ENCODE measurements at places on chromosomes 12 and 14.

DNA sequence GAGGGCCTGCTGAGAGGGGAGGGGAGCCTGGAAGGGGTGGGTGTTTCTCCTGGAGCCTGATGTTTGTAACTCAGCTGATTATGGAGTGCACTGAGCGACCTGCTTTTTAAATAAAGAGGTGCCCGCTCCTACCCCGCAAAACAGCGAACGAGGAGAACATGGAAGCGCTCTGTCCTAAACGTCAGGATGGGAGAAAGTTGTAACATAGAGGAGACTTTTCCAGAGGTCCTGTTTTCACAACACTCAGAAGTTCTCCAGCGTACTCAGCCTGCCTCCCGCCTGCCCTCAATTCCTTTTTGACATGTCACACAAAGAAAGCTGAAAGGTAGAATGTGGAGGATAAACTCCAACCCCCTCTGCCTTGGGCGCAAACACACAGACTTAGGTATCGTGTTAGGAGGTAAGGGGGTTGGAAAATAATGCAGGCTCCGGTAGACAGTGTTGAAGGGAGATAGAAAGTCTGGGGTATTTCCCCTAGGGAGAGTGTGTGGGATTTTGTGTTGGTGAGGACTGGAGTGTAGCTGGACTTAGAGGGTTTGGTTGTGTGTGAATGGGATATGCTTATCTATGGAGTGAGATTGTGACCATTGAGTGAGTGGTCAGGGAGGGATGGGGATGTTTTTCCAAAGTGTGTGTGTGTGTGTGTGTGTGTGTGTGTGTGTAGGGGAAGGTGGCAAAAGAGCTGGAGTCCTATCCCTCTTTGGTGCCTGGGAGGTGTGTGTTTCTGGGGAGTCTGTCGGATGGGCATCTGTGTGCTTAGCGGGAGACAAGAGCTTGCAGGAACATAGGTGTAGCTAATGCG lies 2.1 kb downstream of the NTF3 start:
- no peak for DNase-seq

DNA sequence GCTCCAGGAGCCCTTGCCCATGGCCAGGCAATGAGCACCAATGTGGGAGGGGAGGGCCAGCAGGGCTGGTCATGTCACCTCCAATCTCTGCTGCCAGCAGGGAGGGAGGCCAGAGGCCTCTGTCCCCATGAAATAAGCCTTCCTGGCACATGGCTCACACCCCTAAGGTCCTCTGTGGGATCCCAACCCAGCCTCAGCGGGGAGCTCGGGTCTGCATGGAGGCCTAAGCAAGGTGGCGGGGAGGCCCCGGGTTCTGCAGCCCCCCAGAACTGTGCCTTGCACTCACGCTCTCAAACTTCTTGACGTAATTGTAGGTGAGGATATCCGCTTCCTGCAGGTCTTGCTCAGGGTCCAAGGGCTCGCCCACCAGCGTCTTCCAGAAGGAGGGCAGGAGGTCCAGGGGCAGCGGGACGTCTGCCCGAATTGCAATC lies 41.7 kb downstream of the TRAFD1 start:
- DNase-seq, result no peak

DNA sequence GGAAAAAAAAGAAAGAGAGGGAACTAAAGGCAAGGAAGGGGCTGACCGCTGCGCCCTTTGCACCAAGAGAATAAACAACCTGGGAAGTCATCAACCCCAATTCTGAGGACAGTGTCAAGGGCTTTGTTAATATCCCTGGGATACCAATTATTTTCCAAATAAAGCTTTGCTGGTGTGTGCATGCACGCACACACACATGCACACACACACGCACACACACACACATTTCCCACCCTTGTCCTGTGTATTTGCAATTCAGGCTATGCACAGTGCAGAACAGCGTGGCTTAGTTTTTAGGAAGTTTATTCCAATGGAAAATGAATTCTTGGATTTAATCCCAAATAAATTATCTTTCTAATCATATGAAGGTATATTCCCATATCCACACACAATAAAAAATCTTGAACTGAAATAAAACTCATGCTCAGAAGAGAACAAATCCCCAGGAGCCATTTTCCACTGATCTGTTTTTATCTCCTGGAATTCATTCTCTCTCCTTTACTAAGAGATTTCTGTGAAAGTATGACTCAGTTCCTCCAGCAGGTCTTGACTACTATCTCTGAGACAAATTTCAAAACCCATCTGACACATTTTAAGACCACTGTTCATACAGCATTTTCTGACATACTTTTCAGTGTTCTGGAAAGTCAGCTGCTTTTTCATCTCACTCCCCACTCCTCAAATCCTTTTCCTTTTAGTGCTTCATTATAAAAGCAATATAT lies 334.4 kb upstream of the ATP2B1 start:
- no peak for DNase-seq

- no peak for DNase-seq
These were observed 115.7 kb downstream of the NCOR2 start for GRCh38 chr12:124451637-124452243.

- DNase-seq, result no peak
These were observed 317.5 kb upstream of the KITLG start for GRCh38 chr12:88897723-88898122.

- no peak for DNase-seq
These were observed 65.4 kb downstream of the PTPRB start for GRCh38 chr12:70571705-70572268.

GRCh38 chr14:81427348-81428058 lies 27.4 kb upstream of the STON2 start:
- no peak for DNase-seq

- DNase-seq, result no peak
These were observed 10.0 kb upstream of the PKP2 start for GRCh38 chr12:32906399-32907165.

GRCh38 chr12:4448943-4449850 lies 3.6 kb upstream of the FGF6 start:
- no peak for DNase-seq

DNA sequence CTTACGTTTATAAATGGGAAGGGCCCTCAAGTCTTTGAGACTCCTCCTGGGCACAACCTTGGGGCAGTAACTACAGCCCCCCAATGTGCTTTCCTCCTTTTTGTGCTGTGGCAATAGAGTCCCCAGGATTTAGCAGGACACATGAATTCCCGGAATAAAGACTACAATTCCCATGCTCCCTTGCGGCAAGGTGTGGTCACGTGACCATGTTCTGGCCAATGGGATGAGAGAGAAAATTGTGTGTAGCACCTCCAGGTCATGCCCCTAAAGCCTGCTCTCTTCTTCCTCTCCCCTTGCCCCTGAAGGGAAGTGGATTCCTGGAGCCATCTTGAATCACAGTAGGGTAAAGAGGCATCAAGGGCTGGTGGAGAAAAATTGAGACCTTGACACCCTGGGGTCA lies 295.1 kb upstream of the SFSWAP start:
- no peak for DNase-seq

GRCh38 chr14:93036652-93037345 lies 78.9 kb downstream of the ITPK1 start:
- no peak for DNase-seq

DNA sequence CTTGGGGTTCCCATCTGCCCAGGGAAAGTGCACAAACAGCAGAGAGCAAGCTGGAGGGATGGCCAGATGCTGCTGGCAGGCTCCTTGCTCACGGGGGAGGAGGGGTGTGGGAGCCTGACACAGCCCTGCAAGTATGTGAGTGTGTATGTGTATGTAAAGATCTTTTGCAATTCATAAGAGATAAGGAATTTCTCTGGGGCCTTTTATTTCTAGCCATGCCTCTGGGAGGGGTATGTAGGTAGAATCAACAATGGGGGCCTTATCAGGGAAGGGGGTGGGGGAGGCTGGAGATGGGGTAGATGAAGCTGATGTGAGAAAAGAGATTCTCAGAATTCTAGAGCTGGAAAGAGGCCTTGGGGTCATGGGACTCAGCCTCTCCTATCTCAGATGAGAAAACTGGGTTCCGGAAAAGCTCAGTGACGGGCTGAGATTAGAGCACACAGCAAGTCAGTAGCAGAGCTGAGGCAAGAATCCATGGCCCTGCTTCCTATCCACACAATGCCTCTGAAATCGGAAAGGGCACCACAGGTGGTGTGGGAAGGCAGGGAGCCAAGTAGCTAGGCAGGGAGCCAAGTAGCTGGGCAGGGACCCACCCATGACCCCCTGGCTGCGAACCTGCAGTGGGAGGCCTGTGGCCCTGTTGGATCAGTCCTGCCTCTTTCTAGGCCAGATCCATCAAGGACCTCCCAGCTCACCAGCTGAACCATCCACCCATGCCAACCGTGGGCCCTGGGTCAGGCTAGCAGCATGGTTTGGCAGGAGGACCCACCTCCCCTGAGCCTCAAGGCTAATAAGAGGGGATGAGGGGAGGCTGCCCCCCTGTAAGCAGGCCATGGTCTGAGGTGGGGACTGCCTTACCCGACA lies 54.7 kb downstream of the PLEKHG3 start:
- DNase-seq, result peak; percentile 99

DNA sequence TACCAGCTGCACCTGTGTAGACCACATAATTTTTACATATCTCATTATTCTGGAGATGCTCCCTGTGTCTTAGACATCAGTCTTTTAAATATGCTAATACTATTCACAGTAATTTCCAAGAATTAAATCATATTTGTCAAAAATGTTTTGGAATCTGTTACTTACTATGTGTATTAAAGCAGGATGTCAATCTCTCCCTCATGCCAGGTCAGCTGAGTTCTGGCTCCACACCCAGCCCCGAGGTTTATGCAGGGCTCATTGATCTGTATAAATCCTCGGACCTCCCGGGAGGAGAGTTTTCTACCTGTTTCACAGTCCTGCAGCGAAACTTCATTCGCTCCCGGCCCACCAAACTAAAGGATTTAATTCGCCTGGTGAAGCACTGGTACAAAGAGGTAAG lies 27.9 kb downstream of the OAS2 start:
- DNase-seq, result no peak

DNA sequence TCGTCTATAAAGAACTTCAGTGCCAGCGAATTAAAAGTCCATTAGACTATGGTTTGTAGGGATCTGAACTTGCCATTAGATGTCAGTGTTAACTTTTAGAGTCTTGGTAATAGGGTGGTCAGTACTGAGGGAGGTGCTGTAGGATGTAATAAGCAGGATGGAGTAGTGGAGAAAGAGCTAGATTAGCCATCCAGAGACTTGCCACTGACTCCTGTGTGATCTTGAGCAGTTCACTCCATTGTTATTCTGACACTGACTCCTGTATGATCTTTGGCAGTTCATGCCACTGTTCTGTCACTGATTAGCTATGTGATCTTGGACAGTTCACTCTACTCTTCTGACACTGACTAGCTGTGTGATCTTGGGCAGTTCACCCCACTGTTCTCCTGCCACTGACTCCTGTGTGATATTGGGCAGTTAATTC lies 133.6 kb downstream of the TTLL5 start:
- peak; percentile 30 for DNase-seq

DNA sequence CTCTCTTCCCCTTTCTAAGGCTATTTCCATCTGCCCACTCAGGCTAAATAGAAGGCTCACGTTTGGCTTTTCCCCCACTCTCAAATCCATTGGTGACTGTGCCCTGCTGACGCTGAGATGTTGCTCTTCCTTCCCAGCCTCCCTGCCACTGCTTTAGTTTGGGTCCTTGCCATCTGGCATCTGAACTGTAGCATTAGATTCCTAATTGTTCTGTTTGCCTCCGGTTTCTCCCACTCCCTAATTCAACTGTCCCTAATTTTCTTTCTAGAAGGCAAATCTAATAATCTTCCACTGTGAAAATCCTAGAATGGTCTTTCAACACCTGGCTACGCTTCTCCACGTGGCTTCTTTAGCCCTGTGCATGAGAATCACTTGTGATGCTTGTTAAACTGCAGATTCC lies 37.6 kb upstream of the SMOC1 start:
- DNase-seq, result no peak

DNA sequence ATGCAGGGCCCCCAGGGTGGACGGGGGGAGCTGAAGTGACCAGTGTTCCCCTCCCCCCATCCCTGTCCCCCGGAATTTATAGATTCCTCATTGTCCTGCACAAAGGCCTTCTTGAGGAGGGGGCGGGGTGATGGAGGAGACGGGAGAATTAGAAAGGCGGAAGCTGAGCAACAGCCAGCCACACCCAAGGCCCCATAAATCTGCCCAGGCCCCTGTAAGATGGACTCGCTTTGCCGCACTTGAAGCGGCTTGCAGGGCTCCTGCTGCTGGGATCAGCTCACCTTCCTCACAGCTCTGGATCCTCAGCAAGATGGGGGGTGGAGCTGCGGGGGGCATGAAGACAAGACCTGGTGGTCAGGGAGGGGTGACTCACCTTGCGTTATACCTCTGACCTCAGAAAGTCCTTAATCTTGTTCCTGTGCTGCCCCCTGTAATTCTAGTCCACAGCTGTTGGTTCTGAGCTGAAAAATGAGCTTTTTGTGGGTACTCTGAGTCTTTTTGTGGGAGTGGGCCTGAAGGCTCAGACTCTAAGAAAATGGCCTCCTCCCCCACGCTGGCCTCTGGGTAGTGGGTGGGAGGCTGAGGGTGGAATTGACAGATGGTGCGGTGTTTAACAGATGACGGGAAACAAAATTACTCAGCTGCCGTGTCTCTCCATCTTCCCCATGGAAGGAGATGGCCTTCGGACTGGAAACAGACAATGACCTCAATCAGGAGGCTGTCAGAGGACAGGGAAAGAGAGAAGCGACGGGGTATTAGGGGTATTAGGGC lies 15.8 kb upstream of the ANKRD33 start:
- no peak for DNase-seq

GRCh38 chr12:108063192-108063591 lies 65.9 kb upstream of the WSCD2 start:
- DNase-seq, result no peak

DNA sequence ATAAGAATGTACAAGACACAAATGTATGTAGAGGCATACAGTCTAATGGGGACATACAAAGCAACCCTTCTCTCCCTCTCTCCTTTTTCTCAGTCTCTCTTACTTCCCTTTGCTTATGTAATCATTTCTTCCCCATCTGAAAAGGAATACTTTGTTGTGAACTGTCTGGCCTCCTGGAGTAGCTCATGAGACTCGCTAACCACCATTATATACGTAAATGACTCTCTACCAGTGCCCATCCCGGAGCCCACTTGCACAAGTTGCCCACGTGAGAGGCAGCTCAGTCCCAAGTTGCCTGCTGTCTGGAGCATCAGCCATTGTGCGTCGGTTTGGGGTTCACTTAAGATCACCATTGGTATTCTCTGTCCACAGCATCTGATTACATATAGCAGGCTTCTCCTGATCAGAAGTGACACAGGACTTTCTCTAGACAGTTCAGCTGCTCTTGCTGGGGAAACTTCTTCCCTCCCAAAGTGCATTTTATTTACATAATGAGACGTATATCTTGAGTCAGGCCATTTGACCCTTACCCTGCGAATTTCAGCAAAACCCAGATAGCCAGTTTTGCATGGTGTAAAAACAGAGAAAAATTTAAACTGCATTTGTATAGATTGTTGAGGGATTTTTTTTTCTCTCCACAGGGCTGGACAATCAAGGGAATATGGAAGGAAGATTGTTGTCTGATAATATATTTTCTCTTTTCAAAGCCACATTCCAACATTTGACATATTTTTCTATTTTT lies 220.7 kb upstream of the EGLN3 start:
- DNase-seq, result no peak
